ENCODE measurements at places on chromosomes 4 and X. TPM values are rescaled to one million over a fixed set of nuclear protein-coding genes. Genes with fewer than 3 reads are reported as not detected.

DNA sequence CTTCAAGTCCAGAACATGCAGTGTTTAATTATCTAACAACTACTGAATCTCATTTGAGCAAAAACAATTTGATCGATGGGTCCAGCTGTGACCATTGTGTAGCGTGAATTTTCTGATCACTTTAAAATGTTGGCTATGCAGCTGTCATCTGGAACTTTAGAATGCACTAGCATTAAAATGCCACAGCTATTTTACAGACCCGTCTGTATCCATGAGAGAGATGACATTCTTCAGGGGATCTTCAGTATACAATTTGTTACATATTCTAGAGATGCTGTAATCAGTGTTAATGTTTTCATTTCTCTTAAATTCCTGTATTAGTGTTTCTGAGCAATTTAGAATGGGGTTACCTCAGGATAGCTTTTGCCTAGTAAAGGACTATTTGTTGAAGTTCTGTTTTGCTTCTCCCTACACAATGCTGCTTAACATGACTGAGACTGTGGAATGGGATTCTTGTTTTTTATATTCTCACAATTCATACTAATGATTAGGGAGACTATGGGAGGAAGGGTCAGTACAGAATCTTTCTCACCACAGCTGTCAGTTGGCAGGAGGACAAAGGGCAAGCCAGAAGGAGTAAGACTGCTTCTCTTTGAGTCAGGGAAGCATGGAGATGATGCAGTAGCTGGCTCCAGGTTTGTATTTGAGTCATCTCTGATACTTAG lies 13.2 kb upstream of the CTSO start:
- no peak for DNase-seq

DNA sequence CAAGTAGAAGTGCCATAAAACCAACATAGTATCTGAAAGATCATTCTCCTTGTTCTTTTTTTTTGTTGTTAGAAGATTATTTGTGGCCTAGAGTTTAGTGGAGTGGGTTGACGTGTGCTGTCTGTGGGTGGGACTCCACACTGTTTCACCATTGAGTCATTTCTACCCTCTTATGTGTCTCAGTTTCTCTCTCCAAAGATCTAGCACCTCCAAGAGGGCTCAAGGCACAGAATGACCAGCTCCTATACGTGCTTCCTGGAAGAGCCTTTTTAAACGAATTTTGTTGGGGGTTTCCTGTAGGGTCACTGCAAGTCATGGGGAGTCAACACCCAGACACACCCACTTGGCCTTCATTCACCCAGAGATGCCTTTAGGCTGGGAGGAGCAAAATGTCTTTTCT lies 150.1 kb downstream of the KLF8 start:
- no peak for DNase-seq

- no peak for DNase-seq
These were observed 127.3 kb downstream of the AFAP1 start for GRCh38 chr4:7812231-7812857.

KLHL15 gene
- 12.9 TPM for polyA plus RNA-seq

SPANXC gene
- polyA plus RNA-seq, result not detected
